Epithelial cell of esophagus (primary cell): ENCODE measurements at places on chromosomes 3 and 15.
A peak's percentile ranks its signal among the peaks of the same experiment; 100 is the strongest.

GRCh38 chr15:31476866-31477265 is 150.2 kb downstream of the KLF13 start:
- no peak for DNase-seq

DNA sequence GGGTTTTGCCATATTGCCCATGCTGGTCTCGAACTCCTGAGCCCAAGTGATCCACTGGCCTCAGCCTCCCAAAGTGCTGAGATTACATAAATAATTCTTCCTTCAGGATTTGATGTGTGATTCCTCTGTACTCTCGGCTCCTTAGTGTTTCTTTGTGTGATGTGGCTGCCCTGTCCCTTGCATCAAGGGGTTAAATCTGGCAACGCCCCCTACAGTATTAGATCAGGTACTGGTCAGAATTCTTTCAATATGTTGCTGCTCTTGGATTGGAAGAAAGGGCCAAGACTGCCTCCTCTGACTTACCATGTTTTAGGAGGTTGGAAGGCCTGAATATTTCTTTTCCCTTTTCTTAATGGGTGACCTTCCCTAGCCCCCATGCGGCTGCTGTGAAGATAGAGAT is 390.6 kb upstream of the WNT5A start:
- DNase-seq: no peak

DNA sequence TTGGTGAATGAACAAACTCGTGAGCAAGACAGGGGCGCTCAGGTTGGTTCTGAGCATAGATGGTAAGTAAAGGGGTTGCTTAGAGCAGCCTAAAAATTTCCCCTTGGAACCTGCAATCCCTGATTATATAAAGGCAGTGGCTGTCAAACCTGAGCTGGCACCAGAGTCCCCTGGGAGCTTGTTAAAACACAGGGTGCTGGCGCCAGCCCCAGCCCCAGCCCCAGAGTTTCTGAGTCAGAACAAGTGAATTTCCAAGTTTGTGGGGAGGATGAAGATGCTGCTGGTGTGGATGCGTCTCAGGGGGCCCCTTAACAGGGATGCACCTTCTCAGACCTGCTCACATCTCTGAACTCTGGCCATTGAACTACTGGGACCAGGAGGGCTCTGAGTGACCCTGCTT is 48.2 kb downstream of the FEM1B start:
- DNase-seq: no peak

DNA sequence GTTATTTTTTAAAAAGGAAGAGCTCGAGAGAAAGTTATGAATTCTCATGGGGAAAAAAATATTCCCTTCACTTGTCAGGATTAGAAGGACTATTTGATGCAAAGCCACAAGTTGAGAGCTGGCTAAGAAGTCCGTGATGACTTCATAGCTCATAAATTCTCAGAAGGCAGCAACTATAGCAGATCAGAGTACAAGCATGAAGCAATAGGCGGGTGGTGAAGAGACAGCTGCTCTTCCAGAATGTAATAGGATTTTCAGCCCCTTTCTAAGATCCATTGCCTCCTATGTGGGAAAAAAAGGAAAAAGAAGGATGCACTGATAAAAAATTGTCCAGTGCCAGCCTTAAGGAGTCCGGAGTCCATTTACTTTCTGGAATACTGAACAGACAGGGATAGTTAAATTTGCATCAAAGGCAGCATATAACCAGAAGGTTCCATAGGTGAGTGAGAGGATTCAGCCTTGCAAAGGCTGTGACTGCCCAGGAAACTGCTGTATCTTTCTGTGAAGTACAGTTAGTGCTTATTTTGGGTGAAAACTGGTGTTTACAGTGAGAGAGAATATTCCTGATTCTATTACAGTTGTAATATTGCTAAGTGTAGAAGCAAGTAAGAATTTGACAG is 929.5 kb upstream of the ALCAM start:
- peak; percentile 55 for DNase-seq

DNA sequence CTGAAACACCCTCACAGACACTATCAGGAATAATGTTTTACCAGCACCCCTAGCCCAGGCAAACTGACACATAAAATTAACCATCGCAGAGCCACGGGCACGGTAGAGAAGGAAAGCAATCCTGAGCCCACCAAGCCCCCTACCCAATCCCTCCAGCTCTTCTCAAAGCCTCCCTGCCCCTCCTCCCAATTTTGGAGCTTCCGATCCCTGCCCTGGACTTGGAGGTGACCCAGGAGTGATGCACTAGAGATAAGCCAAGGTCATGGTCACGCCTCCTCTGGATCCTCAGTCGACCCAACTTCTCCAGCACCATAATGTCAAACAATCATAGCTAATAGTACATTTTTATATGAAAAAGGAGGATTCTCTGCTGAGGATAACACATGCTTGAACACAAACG is 188.7 kb upstream of the NSMCE3 start:
- no peak for DNase-seq

DNA sequence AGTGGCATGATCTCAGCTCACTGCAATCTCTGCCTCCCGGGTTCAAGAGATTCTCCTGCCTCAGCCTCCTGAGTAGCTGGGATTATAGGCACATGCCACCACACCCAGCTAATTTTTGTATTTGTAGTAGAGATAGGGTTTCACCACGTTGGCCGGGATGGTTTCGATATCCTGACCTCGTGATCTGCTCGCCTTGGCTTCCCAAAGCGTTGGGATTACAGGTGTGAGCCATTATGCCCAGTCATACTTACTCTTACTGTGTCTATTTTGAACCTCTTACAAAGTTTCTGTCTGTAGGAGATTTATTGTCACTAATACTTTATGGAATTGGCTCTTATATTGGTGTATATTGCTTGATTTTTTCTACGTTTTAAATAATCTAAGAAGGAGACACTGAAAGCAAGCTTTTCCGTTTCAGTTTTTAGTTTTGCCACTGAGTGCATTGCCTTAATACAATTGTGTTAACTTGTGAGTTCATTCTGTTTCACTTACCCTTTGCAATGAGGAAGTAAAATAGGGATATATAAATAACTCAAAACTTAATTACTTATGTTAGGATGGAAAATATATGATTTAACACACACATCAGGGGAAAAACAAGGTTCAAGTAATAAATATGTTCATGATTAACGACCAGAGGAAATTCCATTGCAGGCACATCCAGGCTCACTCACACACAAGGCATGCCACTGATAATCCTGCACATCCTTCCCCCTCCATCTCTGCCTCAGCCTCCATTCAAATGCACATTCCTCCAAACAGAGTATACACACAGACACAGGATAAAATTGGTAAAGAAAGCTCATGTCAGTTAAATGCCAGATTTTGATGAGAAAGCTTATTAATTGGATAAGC is 279.3 kb upstream of the RASGRP1 start:
- DNase-seq: peak; percentile 17

DNA sequence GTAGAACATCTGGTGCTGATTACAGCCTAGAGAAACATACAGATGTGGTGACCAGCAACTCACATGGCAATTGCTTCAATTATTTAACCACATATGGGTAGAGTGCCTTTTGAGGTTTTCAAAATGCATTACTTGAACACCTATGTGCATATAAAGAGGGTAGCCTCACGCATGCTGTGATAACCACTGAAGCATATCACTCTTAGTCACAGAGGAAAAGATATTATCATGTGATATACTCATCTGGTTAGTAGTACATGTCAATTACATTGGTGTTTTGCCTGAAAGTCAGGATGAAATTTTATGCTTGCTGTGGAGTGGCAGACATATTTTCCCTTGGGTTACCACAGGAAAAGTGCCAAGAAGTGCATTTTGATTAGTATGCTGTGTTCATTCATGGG is 459.3 kb upstream of the AGTR1 start:
- DNase-seq: no peak

GRCh38 chr15:31758126-31758525 is 272.2 kb upstream of the CHRNA7 start:
- peak; percentile 36 for DNase-seq

DNA sequence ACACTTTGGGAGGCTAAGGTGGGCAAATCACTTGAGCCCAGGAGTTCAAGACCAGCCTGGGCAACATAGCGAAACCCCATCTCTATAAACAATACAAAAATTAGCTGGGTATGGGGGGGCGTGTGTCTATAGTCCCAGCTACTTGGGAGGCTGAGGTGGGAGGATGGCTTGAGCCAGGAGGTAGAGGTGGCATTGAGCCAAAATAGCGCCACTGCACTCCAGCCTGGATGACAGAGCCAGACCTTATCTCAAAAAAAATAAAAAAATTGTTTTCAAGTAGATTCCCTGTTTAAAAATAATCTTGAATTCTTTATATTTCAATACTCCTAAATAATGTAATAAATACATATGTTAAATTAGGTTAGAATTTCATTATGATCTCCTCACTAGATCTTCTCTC is 9.8 kb downstream of the HMCES start:
- DNase-seq: no peak

GRCh38 chr3:69738859-69739203 is 433 bp upstream of the MITF start:
- DNase-seq: peak; percentile 18

DNA sequence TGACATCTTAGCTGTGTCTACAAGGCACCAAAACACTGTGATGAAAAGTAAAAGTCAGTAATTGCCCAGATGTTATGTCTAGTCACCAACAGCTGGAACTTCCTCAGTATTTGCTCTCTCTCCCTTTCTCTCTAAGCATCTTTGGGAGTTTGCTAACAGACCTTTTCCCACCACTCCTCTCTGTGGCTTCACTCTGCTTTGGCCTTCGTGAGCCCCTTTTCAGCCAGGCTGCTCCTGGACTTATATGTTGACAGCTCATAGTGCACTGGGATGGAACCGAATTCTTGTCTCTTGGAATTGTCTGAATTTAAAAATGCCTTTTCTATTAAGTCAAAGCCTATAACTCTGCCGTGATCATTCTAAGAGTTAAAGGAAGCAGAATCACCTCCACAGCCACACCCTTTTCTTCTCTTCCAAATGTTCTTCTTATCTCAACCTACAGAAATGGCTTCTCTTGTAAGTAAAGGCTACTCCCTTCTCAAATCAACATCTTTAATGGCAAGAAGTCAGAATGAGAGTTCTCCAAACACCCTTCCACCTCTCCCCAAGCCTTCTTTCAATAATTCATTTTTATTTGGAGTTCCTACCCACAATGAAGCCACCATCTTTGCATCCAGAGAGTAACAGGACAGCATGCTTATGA is 17.2 kb upstream of the FOXP1 start:
- DNase-seq: no peak

GRCh38 chr3:158058495-158059130 is 47.6 kb downstream of the SHOX2 start:
- no peak for DNase-seq

GRCh38 chr15:42193383-42193782 is 14.7 kb downstream of the VPS39 start:
- no peak for DNase-seq

DNA sequence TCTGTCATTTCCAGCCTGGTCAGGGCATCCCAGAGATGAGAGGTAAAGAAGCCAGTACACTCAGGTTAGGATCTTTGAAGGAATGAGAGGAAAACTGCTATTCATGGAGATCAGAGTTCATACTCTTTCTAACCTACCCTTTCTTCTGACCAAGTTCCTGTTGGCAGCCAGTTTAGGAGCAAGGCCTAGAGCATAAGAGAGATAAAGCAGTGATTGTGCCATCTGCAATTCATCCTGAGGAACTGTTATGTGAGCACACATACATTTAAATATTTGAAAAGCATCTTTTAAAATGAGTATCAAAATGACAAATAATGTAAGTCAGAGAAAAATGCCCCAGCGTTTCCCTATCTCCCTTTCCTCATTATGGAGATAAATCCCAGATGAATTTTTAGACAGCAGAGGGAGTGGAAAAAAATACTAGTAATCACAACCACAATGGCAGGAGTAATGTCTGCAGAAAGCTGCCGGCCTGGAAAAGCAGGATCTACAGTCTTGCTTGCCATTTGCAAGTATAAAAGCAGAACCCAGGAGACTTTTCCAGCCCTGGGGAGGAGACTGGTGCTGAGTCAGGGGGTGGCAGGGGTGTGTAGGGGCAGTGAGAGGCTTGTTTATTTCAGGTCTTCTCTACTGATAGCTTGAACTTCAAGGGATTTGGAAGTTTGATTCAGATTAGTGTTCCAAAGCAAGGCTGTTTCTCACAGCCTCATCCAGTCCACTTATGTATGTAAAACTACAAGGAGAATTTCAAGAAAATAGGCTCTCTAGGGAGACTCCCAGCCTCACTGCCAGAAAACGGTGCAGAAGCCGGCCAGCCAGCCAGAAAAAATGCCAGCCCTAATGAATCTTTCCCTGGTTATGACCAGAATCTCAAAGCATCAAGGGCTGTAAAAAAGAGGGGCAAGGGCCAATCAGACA is 1052.4 kb downstream of the TUSC7 start:
- DNase-seq: peak; percentile 69

GRCh38 chr3:133136114-133137041 is 98.2 kb downstream of the TMEM108 start:
- DNase-seq: peak; percentile 44

GRCh38 chr3:171183042-171183441 is 156.5 kb upstream of the SLC2A2 start:
- peak; percentile 40 for DNase-seq

GRCh38 chr3:110262896-110263295 is 808.7 kb upstream of the NECTIN3 start:
- no peak for DNase-seq

DNA sequence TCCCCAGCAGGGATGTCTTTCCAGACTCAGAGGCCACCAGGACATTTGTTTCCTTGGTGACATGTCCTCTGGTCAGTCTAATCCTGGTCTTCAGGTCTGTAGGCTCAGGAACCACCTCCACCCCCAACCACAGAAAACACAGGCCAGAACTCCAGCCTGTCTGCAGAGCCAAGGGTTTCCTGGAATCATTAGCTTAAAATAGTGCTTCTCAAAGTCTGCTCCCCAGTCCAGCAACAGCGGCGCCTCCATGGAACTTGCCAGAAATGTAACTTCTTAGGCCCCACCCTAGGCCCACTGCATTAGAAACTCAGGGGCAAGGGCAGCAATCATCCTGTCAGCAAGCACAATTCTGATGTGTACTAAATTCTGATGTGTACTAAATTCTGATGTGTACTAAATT is 20.0 kb downstream of the SLC28A1 start:
- no peak for DNase-seq

DNA sequence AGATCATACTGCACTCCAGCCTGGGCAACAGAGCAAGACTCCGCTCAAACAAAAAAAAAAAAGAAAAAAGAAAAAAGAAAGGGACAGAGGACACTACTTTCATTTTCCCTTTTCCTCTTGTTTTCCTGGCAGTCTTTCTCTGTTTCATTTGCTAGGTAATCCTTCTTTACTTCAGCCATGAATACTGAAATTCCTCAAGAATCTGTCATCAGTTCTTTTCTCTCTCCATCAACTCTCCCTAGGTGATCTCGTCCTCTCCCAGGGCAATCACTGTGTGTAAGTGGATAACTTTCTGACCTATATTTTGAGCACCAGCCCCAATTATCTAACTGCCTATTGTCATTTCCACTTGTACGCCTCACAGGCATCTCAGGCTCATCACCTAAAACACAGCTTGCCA is 51.5 kb downstream of the TTC23 start:
- DNase-seq: peak; percentile 24

GRCh38 chr3:37554364-37554763 is 307.3 kb upstream of the CTDSPL start:
- no peak for DNase-seq

DNA sequence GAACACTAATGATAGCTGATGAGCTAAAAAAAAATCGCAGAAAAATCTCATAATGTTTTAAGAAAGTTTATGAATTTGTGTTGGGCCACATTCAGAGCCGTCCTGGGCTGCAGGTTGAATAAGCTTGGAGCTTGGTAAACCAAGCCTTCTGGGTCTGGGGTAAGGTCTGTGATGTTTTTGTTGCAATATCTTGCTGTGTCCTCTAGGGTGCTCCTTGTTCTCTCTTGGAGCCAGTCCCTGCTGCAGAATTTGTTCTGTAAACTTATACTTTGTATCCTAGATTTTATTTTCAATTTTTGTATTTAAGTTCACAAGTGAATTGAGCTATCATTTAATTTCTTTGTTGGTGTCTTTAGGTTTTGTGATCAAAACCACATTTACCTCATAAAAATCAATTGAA is 143.7 kb downstream of the NR1D2 start:
- DNase-seq: peak; percentile 43
